COLO829 (cell line): ENCODE measurements at places on chromosomes 6 and 20.
A peak's percentile ranks its signal among the peaks of the same experiment; 100 is the strongest.

GRCh38 chr20:35821807-35822242, 50.0 kb downstream of the PHF20 start:
- peak; percentile 32 for DNase-seq

DNA sequence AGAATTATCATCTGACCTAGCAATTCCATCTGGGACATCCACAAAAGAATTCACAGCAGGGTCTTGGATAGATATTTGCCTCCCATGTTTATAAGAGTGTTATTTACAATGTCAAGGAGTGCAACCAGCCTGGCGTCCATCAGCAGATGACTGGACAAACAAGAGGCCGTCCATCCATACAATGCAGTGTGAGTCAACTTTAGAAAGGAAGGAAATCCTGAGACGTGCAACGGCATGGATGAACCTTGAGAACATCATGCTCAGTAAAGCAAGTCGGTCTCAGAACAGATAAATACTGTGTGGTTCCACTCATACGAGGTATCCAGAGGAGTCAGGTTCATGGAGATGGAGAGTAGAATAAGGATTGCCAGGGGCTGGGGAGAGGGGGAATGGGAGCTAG, 46.4 kb downstream of the FOXF2 start:
- DNase-seq, result no peak

DNA sequence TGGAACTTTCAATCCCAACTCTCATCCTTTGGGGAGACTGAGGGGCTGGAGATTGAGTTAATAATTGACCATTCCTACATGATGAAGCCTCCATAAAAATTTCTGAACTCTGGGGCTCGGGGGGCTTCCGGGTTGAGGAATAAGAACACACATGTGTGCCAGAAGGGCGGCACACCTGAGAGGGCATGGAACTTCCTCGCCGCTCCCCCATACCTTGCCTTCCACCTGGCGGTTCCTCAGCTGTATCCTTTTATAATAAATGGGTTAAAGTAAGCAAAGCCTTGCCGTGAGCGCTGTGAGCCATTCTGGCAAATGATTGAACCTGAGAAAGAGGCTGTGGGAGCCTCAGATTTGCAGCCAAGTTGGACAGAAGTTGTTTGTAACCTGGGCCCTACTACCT, 164.8 kb downstream of the LY86 start:
- no peak for DNase-seq

DNA sequence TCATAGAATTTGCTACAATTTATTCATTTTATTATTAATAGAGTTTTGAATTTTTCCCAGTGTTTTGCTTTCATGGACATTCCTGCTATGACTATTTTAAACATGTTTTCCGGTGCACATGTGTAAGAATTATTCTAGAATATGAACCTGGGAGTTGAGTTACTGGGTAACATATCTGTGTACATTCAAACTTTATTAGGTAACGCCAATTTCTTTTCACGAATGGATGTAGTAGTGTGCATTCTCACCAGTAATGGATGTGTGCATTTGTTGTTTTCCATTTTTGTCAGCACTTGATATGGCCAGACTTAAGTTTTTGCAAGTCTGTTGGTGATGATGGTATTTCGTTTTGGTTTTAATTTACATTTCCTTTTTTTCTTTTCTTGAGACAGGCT, 118.8 kb downstream of the CDKAL1 start:
- DNase-seq, result no peak

- DNase-seq, result no peak
These were observed 178.5 kb downstream of the SASH1 start for GRCh38 chr6:148521158-148521557.

GRCh38 chr6:30507849-30508827, 18.8 kb downstream of the HLA-E start:
- DNase-seq, result no peak

DNA sequence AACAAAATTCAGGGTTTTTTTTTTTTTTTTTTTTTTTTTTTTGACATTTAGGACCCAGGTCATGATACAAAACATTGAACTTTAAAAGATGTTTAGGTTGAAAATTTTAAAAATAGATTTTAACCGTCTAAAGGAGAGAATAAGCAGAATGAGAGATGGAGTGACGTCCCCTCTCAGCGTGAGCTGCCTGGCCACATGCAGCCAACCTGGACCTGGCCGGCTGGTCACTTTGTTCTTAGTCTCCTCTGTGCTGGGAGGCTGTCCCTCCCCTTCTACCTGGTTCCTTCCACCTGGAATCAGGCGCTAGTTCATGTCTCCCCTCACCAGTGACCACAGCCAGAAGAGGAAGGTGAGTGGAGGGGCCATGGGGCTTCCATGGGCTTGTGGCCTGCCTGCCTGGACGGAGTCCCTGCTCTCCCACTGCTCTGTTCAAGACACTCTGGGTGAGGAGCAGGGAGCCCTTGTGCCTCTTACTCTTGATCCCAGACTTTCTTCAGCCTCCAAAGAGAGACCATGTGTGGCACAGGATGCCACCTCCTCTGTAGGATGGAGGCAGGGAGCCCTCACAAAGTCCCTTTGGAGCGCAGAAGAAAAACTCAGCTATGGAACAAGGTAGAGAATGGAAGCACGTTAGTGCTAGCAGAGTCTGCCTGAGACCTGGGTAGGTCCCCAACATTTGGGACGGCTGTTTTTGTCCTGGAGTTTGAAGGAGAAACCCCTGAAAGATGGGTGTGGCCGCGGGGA, 31.7 kb downstream of the IRF4 start:
- no peak for DNase-seq

DNA sequence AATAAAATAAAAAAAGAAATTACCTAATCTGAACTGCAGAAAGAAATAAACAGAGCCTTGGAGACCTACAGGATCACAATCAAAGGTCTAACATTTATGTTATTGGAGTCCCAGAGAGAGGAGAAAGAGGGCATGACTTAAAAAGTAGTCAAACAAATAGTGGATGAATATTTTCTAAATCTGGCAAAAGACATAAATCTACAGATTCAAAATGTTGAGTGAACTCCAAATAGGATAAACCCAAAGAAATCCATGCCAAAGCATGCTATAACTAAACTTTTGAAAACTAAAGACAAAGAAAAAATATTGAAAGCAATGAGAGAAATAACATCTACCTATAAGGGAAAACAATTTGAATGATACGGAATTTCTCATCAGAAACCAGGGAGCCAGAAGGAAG, 38.2 kb downstream of the PSMB1 start:
- DNase-seq, result no peak

DNA sequence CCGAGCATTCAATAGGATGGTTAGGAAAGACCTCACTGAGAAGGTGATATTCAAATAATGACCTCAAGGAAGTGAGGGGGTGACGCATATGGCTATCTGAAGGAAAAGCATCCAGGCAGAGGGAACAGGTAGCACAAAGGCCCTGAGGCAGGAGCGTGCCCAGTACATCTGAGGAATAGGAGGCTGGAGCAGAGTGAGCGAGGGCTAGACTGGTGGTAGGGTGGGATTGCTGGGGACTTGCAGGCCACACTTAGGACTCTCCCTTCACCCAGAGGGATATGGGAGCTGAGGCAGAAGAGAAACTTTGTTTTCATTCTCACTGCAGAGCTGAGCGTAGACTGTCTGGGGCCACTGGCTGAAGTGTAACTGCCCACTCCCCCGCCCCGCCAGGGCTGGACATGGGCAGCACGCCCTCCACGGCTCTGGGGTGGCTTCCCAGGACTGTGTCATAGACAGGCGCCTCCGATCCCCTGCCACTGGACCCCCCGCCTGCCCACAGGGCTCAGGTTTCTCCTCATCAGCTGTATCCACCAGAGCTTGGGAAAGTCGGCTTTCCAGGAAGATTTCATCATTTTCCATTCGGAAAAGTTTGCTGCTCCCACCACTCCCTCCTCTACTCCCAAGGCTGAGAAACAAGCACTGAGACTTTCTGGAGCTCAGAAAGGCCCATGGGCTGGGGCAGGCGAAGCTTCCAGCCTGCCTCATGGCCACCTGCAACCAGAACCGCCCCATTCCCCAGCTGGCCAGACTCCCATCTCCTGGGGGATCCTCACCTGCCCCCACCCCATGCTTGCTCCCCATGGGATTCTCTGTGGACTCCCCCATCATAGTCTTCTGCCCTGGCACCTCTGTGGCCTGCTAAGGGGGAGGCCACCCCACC, 142.6 kb downstream of the MRPL14 start:
- no peak for DNase-seq

DNA sequence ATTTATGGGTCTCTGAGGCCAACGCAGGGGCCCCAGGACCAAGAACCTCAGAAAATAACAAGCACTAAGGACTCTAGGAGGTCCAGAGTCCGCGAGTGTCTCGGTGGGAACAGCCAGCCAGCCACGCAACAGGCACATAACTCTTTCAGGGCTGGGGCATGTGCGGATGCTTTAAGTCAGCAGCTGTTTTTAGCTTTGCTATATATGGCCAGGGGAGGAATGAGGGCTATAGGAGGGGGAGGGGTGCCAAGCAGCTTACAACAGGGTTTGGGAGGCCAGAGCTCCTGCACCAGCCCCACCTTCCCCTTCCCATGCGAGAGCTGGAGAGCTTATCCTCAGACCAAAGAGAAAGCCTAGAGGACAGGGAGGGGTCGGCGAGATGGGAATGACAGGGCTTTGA, 6.2 kb downstream of the JPH2 start:
- no peak for DNase-seq

GRCh38 chr20:42435230-42435629, 754.5 kb downstream of the PTPRT start:
- no peak for DNase-seq

DNA sequence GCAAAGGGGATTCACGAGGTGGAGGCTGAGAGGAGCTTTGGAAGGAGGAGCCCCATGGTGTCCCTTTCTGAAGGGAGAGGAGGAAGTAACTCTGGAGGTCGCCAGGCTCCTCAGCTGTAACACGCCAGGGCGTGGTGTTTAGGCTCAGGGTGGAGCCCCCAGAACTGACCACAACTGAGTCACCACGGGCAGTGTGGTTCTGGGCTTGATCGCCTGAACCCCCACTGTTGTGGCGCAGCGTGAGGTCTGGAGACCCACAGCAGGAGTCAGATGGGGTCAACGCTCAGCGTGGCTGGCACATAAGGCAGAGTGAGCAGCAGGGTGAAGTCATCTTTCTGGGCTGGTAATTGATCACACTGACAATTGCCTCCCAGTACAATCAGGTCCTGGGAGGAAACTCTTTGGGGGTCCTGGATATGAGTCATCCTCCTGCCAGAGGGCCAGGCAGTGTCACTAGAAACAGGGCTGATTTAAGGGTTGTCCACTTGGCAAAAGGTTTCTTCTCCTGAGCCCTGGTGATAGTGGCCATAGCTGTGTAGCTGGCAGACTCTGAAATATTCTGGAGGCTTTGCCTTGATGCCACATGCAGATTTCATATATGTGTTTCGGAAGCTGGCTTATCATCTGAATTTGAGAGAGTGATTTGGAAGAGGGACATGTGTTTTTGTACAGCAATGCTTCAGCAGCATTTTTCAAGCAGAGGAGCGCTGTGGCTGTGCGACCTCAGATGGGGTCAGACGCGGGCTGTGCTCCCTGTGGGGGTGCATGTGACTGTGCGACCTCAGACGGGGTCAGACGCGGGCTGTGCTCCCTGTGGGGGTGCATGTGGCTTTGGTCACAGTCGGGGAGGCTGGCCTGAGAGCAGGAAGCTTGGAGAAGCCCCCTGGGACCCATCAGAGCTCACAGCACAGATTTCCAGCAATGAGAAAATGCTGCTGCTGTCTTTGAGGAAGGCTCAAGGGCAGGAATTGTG, 50.0 kb downstream of the SYNJ2 start:
- no peak for DNase-seq

DNA sequence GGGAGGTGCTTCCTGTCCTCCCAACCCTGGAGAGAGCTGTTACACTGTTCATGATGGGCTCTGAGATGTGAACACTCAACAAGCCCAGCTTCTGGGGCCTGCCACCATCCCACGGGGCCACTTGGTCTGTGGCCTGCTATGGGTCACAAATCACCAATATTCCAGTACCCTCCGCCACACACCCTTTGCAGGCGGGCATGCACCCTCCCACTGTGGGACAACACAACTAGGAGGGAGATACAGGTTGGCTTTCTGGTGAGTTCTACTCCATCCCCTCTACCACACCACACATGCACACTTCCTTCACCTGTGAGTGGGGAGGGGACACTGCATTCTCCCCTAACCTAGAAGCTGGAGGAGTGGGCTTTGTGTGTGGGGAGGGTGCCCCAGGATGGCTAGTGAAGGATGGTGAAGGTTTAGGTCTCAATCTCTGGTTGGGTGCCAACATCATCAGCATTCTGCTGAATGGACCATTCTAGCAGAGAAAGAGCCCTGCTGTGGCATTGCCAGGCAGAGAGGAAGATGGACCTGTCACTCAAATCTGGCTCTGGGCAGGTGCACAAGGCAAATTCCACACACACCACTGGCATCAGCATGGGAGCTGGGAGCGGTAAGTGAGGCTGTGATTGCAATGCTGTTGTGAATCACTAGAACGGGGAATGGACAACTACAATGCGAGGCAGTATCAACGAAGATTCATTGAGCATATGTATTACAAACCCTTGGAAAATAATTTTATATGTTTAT, 175.1 kb downstream of the THBS2 start:
- no peak for DNase-seq

DNA sequence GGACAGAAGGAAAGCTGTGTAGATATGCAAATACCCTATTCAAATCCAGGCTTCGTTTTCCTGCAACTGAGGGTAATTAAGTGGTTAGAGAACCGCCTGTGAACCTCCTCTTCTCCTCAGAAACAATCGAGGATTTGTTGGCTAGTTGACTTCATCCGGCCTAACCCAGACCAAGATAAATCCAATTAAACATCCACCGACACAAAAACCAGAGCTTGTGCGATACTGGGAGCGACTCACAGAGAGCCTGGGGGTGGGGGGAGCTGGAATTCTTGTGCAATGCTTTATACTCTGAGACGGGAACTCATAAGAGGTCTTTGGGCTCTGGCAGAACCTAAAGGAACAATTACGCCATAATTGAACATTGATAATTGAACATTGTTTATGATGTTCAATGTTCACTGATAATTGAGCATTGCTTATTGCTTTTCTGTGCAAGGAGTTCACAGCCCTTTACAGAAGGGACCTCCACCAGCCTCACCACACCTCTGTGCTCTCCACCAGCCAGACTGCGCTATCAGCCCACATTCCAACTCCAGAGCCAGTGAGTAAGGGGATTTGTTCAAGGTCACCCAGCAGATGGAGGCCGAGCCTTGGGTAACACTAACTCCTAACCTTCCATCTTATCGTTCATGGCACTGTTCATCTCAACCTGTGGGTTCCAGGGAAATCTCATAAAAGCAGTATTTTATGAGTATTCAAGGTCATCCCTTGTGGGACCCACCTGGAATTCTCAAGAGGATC, 429.6 kb upstream of the JARID2 start:
- DNase-seq, result peak; percentile 98

- DNase-seq, result no peak
These were observed 38.7 kb downstream of the SCP2D1 start for GRCh38 chr20:18852318-18852717.

- no peak for DNase-seq
These were observed 11.4 kb upstream of the TSPYL4 start for GRCh38 chr6:116265041-116265829.

GRCh38 chr6:30877419-30878262, 6.7 kb upstream of the DDR1 start:
- peak; percentile 83 for DNase-seq

DNA sequence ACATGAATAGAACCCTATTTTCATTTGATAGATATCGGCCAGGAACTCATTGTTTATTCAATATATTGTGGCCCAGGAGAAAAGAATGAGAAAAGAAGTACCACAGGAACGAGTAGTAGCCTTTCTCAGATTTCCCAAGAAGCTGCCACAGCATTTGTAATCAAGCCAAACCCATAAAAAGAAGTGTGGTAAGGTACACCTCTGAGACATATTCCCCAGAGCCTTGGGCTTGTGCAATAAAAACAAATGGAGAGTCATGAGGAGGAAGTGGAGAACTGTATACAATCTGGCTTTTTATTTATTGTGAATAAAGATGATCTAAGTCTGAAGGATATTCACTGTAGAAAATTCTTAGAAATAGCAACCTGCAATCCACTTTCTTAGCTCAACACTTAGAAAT, 36.7 kb downstream of the KIF6 start:
- DNase-seq, result peak; percentile 57
